Skin of body (tissue), 3 donors: ENCODE measurements at places on chromosomes 5 and 9. TPM values are rescaled to one million over a fixed set of nuclear protein-coding genes. Genes with fewer than 3 reads are reported as not detected.

- no peak for DNase-seq
Measured at GRCh38 chr5:1643651-1644392, 120.1 kb upstream of the LPCAT1 start.

The PCDHB2 gene
- total RNA-seq = 3.1 TPM

DNA sequence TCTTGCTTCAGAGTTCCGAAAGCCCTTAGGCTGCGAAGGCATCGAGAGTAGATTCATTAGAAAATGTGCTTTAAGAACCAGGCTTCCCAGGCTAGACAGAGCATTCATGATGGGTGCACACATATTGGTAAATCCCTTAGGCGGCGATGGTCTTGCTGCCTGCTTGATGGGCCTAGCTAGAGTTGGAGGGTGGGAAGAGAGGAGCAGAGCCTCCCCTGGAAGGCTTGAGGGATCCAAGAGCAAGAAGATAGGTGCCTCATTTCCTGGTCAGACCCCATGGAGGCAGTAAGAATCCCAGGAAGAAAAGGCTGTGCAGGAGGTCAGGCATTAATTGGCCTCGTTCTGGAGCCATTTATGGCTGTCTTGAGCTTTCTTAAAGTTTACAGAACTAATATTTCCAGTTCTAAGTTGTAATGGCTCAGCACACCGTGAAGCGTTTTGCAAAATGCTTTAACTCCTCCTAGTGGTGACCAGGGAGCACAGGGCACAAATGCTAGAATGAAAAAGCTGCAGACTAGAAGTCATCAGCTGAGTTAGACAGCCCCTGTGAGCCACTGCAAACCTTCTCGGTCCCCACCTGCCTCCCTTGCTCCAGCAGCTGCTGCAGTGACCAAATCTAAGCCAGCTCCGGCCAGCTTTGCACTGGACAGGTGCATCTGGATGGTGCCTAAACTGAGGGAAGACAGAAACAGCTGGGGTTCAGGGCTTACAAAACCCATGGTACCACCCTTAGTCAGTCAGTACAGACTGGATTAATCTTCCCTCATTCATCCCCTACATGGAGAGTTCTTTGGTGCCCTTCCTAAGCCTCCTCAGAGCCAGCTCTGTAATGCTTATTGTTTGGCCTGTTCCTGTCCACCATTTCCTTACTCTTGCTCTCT lies 14.7 kb downstream of the SLC45A2 start:
- DNase-seq = peak; percentile 40

The CDKN2AIPNL gene
- 16.0 TPM for total RNA-seq

- no peak for DNase-seq
Measured at GRCh38 chr9:91348191-91348807, 13.4 kb downstream of the AUH start.

DNA sequence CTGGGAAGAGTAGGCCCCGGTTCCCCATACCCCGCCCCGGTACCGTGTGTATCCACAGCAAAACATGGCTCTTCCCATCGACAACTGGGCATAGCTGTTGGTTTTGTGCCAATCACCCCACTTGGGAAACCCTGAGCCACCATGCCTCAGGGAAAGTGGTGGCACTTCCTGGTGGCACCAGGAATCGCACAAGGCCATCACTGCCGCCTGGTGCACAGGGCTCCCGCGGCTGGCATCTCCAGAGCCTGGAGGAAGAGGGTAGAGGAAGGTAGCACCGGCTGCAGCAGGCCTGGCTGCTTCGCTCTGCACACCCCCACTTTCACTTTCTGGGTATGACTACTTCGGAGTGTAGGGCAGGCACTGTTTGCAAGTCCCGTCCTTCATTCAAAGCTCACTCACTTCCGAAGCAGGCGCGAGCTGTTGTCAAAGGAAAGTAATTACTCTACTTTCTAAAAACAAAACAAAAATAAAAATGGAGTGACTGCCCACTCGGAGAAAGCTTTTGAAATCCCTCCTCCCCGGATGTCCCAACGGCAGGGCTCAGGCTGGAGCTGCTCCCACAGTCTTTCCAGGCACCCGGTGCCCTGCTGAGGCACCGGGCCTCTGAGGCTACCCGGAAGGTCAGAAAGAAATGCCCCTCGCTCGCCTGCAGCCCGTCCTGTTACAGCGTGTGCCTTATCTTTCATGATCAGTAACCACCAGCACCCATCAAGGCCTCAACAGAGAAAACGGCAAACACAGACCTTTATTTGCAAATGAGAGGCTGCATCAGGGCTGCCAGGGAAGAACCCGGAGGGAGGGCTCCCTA lies 2.0 kb downstream of the BRD3 start:
- no peak for DNase-seq

- DNase-seq = no peak
Measured at GRCh38 chr9:120734607-120735410, 20.5 kb upstream of the MEGF9 start.

The ZNF608 gene
- total RNA-seq = 41.0 TPM

The CDH9 gene
- not detected for total RNA-seq

DNA sequence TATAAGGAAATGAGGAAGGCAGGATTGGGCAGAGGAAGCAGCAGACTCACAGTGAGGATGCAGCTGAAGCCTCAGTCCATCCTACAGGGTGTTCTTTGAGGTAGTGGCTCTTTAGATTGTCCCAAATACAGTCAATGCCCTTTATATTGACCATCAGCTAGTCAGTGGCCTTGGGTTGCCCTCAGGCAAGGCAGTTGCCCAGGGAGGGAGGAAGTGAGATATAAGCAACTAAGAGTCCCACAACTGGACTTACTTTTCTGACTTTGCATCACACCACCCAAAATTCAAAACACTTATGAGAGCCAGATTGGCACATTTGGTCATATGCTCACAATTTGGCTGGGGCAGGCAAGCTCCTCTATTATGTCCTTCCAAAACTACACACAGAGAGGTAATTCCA lies 9.4 kb upstream of the SLC12A2 start:
- no peak for DNase-seq

DNA sequence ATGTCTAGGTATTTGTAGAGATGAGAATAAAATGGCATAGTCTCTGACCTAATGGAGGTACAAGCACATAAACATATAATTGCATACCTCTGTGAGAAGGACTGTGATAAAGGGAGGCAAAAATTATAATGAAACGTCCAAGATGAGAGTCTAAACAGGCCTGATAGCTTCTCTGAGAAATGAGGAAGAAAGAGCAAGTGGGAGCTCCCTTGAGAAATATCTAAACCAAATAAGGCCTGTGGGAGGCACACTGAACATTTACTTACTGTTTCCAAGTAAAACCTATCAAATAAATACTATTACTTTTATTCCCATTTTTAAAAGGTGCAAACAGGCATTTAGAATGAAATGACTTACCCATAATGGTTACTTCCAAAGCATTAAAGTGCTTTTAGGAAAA lies 125.6 kb upstream of the PAPPA start:
- DNase-seq = no peak

DNA sequence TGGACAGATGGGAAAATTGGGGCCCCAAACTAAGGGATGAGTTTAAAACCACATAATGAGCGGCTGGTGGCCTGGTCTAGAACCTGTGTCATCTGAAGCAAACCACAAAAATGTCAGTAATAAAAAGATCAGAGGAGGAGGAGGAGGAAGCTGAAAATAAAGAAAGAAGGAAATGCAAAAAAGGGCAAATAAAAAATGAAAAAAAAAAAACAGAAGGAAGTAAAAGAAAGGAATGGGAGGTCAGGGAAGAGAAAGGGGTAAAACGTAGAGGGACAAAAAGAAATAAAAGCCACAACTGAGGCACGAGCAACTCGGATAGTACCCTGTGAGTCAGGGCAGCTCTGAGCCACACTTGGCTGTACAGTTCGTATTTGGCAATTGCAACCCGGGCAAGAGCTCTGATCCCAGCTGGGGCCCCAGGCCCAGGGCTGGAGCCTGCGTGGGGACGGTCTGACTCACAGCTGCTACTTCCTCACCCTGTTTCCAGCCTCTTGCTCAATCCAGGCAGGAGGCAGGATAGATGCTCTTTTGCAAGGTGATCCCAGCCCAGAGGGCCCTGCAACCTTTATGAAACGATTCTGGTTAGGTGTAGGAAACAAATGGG lies 137.9 kb upstream of the TRIM32 start:
- no peak for DNase-seq

DNA sequence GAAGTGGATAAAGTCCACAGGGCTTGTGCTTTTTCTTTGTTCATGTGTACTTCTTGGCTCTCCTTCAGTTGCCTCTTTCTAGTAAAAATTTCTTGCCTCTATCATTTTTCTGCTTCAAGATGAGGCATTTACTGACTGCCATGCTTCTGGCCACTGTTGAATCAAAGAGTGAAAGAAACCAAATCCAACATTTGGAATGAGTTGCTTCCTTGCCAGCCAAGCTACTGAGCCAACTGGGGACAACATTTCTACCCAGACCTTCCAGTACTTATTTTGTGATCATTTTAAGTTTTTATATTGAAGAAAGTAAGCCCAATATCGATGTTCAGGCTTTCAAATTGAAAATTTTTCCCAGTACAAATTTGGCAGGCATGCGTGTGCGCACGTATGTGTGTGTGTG lies 73.2 kb downstream of the SNCAIP start:
- no peak for DNase-seq

The INSL4 gene
- total RNA-seq = not detected

- DNase-seq = no peak
Measured at GRCh38 chr5:55509097-55509496, 25.7 kb downstream of the PLPP1 start.

- DNase-seq = no peak
Measured at GRCh38 chr5:58259685-58260152, 200.2 kb downstream of the PLK2 start.

- no peak for DNase-seq
Measured at GRCh38 chr5:135219868-135220267, 179.2 kb downstream of the MACROH2A1 start.

GRCh38 chr9:136082496-136083361 lies 12.4 kb downstream of the NACC2 start:
- DNase-seq = no peak
